Activated CD8-positive, alpha-beta memory T cell treated with anti-CD3 and anti-CD28 coated beads, Interleukin-2, amount 50 U/mL, for 4 hours (primary cell): ENCODE measurements at places on chromosomes 11 and 22.

DNA sequence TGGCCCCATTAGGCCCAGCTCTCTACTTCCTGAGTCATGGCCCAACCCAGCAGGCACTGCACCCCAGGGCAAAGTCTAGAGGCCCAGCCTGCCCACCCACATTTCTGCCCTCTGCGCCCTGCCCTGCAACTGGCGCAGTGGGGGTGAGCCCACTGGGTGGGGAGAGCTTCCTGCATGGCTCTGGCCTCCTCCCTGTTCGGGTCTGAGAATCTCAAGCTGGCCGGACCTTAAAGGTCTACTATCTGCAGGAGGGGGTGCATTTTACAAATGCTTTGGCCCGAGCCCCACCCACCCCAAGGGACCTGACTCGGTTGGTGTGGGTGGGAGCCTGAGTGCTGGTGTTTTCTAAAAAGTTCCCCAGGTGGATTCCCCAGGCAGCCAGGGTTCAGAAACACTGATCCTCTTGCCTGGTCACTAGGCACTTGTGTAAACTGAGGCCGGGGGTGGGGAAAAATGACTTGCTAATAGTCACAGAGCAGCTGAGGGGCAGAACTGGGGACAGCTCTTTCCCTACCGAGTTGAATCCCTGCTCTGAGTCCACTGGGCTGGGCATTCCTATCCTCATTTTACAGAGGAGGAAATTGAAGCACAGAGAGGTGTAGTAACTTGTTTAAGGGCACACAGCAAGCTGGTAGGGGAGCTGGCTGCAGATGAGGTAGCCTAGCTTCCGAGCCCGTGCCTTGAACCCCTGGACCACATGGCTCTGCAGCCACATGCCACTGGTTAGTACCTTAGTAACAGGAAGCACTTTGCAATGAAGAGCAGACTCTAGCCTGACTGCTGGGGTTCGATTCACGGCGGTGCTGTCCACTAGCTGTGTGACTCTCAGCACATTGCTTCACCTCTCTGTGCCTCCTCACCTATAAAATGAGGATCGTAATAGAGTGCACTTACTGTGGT lies 36.3 kb downstream of the CD82 start:
- no peak for DNase-seq

DNA sequence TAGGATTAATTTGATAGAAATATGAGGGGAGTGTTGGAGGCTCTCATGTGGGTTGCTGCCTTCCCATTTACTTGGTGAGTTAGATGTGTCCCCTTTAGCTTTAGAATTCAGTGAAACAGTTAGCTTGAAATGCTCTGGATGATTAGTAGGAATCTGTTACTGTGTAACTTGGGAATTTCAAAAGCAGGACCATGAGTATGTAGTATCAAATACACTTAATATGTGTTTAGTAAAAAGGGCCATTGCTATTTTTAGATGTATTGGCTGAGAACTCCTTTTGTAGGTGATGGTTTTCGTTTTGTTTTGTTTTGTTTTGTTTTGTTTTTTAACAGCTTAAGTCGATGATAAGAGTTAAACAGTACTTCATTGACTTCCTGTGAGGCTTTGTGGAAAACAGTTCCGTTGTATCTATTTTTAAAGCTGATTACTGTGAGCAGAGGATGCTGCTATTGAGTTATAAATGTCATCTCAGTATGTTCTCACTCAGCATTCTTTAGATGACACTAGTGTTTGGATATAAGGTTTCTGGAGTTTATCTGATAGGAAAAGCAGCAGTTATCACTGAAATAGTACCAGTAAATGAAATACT lies 53.5 kb downstream of the MCAM start:
- no peak for DNase-seq

DNA sequence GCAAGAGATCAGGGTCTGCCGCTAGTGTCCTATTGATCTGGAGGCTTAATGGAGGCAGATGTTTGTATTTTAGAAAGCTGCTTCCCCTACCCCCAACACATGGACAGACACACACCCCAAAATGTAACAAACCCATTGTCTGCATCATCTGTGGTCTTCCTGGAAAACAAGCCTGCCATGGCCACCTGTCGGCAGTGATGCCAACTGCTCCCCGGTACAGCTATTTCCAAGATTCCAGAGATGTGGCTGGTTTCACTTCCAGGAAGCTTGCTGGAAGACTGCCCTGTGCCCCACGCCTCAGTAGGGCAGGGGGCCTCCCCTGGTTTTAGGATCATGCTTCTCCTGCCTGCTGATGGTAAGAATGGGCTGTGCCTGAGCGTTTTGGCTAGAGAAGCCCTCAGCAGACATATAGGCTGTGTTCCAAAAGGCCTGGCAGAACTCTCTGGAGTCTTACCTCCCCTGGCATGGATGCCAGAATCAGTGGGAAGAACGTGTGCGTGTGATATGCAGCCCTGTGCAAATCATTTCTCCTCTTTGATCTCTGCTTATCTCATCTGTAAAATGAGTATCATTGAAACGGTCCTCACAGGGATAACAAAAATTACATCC lies 108.6 kb downstream of the FBXO7 start:
- DNase-seq, result no peak

- DNase-seq, result no peak
These were observed 15.6 kb downstream of the PANX1 start for GRCh38 chr11:94144216-94144615.

DNA sequence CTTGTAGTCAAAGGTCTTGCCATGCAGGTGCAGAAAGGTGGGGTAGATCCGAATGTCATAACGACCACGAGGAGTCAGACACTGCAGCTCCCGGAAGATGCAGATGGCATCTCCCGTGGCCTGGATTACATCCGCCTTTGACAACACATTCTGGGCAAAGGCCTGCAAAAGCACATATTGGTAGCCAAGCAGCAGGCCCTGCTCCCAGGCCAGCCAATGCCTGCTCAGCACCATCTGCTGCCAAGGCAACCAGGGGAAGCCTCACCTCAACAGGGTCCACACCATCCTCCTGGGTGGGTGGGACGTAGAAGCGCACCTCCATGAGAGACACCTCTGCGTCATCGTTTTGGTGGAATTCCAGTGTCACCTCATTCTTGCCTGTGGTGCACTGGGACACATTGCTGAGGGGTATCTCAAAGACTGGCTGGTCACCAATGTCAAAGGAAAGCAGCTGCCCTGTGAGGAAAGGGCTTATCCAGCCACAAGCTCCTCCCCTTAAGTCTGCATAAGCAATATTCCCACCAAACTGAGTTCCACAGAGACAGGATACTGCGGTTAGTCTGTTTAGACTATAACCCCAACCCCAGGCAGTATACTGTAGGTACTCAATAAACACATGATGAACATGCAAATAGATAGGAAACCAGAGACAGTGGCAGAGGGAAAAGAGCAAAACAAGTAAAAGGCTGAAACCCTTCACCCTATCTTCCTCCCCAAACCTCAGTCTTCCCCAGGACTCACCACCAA lies 2.8 kb downstream of the SSRP1 start:
- no peak for DNase-seq

DNA sequence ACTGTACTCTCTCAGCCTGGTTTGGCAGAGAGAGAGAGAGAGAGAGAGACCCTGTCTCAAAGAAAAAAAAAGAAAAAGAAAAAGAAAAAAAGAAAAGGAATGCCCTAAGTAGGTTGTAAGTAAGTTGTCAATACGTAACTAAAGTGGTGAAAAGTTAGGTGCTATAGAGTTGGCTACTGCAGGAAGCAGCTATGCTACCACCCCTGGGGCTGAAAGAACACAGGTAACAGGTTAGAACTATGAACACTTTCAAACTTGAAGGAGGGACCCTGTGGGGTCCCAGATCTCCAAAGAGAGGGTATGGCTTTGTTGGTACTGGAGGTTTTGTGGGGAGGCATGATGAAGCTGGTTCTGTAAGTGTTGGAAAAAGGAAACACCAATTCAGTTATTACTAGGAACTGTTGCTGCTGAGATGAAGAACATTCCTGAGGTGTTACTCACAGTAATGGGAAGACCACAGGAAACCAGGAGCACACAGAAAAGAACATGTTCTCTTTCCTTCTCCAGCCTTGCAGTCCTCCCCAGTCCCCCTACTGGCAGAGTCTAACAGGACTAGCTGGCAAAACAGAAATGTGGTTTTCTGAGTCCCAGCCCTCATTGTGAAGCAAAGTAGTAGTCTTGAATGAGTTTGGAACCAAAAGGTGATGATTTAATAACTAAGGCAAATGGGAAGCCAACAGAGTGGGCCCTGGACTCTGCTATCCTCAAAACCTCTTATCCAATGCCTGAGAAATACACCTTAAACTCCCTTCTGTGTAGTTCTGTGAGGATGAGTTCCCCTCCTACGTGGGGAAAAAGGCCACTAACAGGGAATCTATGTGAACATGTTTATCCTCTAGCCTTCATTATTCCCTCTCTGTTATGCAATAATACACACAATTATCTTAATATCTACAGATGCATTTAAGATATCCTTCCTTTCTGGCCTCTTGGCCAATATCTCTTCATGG lies 427.0 kb upstream of the DDI1 start:
- no peak for DNase-seq

GRCh38 chr11:89608234-89608966 lies 101.7 kb upstream of the TRIM77 start:
- no peak for DNase-seq

GRCh38 chr11:6319704-6320410 lies 444 bp downstream of the CAVIN3 start:
- no peak for DNase-seq

GRCh38 chr11:123386796-123387510 lies 43.1 kb upstream of the GRAMD1B start:
- DNase-seq, result no peak

DNA sequence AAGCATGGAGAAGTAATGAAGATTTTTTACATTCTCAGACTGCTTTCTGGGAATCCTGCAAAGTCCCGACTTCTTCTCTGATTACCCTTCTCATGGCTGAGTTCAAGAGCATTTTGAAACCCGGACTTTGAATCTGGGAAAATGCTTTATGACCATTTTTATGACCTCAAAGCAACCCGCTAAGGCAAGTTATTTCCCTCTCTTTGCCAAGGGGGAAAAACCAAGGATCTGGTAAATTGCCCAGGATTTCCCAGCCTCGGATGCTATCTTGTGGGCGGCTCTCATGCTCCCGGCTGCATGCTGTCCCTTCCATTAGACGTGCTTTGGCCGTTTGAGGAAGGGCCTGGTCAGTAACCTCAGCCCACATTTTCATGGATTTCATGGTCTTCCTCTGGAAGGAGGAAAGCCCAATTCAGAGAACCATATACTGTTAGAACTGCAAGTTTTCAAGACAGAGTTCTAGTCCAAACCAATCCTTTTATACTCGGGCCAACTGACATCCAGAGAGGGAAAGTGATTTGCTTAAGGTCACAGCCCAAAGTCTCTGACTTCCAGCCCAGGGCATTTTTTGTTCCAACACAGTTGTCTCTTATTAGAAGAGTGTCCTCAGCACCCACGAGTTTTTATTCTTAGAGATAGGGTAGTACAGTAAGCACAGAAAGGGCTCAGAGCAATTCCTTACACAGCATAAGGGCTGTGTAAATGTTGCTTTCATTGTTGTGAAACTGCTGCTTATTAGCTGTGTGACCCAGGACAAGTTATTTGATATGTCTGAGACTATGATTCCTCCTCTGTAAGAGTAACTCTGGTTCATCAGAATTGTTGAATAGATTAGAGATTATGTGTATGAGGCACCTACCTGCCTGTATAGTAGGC lies 77.4 kb downstream of the NAV2 start:
- no peak for DNase-seq

GRCh38 chr11:66261578-66261977 lies 6.9 kb upstream of the RAB1B start:
- no peak for DNase-seq

DNA sequence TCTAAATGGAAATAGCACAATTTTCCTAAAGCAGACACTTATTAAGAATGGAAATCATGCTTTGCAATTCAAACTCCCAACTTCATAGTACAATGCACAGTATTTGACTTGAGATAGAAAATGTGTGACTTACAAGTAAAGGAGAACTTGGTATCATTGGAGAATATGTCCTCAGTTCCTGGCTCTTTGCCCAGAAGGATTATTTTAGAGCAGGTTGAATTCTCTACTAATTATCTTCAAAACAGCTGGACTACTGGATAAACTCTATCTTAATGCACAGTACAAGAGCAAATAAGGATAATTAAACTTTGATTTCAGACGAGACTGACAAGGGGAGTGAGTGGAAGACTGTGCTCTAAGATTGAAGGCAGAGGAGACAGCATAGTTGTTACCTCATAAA lies 839.4 kb downstream of the OPCML start:
- no peak for DNase-seq

DNA sequence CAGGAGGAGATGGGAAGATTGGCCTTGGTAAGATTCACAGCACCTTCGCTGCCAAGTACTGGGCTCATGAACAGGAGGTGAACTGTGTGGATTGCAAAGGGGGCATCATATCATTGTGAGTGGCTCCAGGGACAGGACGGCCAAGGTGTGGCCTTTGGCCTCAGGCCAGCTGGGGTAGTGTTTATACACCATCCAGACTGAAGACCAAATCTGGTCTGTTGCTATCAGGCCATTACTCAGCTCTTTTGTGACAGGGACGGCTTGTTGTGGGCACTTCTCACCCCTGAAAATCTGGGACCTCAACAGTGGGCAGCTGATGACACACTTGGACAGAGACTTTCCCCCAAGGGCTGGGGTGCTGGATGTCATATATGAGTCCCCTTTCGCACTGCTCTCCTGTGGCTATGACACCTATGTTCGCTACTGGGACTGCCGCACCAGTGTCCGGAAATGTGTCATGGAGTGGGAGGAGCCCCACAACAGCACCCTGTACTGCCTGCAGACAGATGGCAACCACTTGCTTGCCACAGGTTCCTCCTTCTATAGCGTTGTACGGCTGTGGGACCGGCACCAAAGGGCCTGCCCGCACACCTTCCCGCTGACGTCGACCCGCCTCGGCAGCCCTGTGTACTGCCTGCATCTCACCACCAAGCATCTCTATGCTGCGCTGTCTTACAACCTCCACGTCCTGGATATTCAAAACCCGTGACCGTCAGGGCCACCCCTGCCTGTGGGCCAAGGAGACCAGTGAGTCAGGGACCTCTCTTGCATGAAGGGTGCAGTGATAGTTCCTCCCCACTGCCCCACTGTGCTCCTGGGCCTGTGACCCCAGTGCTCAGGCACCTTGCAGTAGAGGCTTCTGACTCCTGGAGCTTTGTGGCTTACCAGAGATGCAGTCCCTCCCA lies 83.6 kb downstream of the BCR start:
- DNase-seq, result peak; percentile 57

GRCh38 chr11:121711939-121712338 lies 259.2 kb upstream of the SORL1-AS1 start:
- DNase-seq, result no peak
